ENCODE measurements at places on chromosomes 6 and 20.
A peak's percentile ranks its signal among the peaks of the same experiment; 100 is the strongest.

GRCh38 chr6:73388800-73389512, 5.7 kb upstream of the DDX43 start:
- DNase-seq: peak; percentile 38

DNA sequence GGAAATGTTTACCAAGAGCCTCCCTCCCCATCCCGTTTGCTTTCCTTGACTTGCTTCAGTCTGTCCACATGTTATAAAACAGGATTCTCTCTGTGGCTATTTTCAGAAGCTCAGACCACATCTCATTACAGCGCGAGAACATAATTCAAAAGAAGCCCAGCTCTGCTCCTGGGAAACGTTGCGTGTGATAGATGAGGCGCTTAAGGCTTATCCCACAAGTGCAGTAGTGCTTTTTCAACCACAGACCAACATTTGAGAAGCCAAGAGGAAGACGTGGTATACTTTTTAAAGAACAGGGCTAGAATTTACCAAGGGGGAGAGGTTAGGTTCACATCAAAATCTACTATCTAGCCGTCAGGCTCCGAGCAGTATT, 239.5 kb downstream of the SLC24A3 start:
- no peak for DNase-seq

GRCh38 chr20:55449091-55449490, 556.2 kb downstream of the CBLN4 start:
- DNase-seq: no peak

- no peak for DNase-seq
Measured at GRCh38 chr6:7624796-7625710, 35.1 kb downstream of the SNRNP48 start.

DNA sequence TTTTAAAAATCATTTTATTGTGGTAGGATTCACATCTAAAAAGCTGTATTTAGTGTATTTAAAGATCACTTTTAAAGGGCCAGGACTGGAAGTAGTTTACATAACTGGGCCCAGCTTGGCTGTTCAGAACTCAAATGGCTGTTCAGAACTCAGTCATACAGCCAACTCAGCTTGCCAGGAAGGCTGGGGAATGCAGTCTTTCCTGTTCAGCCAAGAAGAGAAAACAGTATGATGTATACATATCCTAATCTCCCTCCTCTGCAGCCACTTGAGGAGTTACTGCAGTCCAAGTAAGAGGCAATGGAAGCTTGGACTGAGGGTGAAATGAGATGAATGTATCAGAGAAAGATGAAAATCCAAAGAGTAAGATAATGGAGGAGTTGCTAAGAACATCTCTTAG, 24.6 kb downstream of the DSTN start:
- no peak for DNase-seq
